ENCODE measurements at places on chromosomes 4 and X. TPM values are rescaled to one million over a fixed set of nuclear protein-coding genes. Genes with fewer than 3 reads are reported as not detected.
A peak's percentile ranks its signal among the peaks of the same experiment; 100 is the strongest.

Gene ADAM29
- total RNA-seq = not detected

DNA sequence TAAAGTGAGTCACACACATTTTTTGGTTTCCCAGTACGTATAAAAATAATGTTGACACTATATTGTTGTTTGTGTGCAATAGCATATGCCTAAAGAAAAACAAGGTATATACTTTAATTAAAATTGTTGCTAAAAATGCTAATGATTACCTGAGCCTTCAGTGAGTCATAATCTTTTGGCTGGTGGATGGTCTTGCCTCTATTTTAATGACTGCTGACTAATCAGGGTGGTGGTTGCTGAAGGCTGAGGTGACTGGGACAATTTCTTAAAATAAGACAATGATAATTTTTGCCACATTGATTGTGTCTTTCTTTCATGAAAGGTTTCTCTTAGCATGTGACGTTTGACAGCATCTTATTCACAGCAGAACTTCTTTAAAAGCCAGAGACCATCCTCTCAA lies 21.0 kb upstream of the ANXA10 start:
- H3K4me1 ChIP-seq = no peaks in the 10 kb centered on the region
- H3K27me3 ChIP-seq = no peaks in the 10 kb centered on the region
- no peaks in the 10 kb centered on the region for H3K36me3 ChIP-seq
- no peak overlapping the region for H3K27ac ChIP-seq
- DNase-seq = no peak

Gene PABPC1L2B
- not detected for total RNA-seq

- no peak overlapping the region for H3K27ac ChIP-seq
- no peaks in the 10 kb centered on the region for H3K36me3 ChIP-seq
- no peak overlapping the region for H3K4me3 ChIP-seq
- H3K4me1 ChIP-seq = no peaks in the 10 kb centered on the region
- H3K27me3 ChIP-seq = no peaks in the 10 kb centered on the region
Measured at GRCh38 chr4:134537701-134538100, 336.1 kb upstream of the PABPC4L start.

GRCh38 chr4:7198440-7199128 lies 6.2 kb downstream of the SORCS2 start:
- peaks cover 10% of the 10 kb centered on the region for H3K4me1 ChIP-seq
- peaks cover 17% of the 10 kb centered on the region for H3K27me3 ChIP-seq
- no peak overlapping the region for H3K4me3 ChIP-seq
- H3K36me3 ChIP-seq = no peaks in the 10 kb centered on the region
- DNase-seq = no peak

DNA sequence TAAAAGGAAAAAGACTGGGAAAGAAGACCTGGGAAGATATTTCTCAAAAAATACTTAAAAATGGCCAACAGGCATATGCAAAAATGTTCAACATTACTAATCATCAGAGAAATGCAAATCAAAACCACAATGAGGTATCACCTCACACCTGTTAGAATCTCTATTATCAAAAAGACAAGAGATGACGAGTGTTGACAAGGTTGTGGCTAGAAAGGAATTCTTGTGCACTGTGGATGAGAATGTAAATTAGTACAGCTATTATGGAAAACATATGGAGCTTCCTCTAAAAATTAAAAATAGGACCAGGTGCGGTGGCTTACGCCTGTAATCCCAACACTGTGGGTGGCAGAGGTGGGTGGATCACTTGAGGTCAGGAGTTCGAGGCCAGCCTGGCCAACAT lies 50.0 kb downstream of the C4orf46 start:
- H3K36me3 ChIP-seq = no peaks in the 10 kb centered on the region
- DNase-seq = no peak
- no peaks in the 10 kb centered on the region for H3K27me3 ChIP-seq

- DNase-seq = no peak
- no peaks in the 10 kb centered on the region for H3K27me3 ChIP-seq
- no peak overlapping the region for H3K4me3 ChIP-seq
- H3K4me1 ChIP-seq = no peaks in the 10 kb centered on the region
Measured at GRCh38 chrX:77658886-77659285, 127.1 kb downstream of the ATRX start.

Gene ADRA2C
- 5.7 TPM for total RNA-seq

Gene MANBA
- total RNA-seq = 29.0 TPM

Gene BCAP31
- 82.6 TPM for total RNA-seq

Gene TENM3
- total RNA-seq = 4.6 TPM

GRCh38 chr4:84498935-84499623 lies at the start of gene NKX6-1:
TSS of gene NKX6-1 (minus strand) at chr4:84499292. CDS start at chr4:84498228, 1,064 bp downstream.
- H3K27me3 ChIP-seq = peaks cover 100% of the 10 kb centered on the region
- H3K27ac ChIP-seq = no peak within 1 kb of the TSS
- no peaks in the 10 kb centered on the region for H3K36me3 ChIP-seq
- DNase-seq = no peak
- peak within 1 kb of the TSS; percentile 39 for H3K4me3 ChIP-seq

- H3K27me3 ChIP-seq = no peaks in the 10 kb centered on the region
- no peak for DNase-seq
- H3K36me3 ChIP-seq = no peaks in the 10 kb centered on the region
- no peaks in the 10 kb centered on the region for H3K4me1 ChIP-seq
- no peak overlapping the region for H3K4me3 ChIP-seq
Measured at GRCh38 chrX:30253257-30253656, 6.3 kb downstream of the MAGEB1 start.

DNA sequence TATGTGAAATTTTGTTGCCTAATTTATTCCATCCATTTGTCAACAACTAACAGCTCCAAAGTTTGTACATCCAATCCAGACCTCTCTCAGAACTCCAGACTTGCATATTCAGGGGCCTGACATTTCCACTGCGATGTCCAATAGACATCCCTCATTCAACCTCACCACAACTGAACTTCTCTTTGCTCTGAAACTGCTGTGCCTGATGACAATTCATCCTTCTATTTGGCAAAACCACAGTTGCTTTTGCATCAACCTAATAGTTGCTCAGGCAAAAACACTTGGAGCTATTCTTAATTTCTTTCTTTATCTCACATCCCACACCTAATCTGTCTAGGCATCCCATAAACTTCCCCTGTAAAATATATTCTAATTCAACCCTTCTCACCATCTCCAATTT lies 56.5 kb downstream of the ANTXR2 start:
- DNase-seq = no peak
- H3K4me1 ChIP-seq = no peaks in the 10 kb centered on the region
- peaks cover 32% of the 10 kb centered on the region for H3K36me3 ChIP-seq
- H3K27ac ChIP-seq = no peak overlapping the region
- H3K27me3 ChIP-seq = no peaks in the 10 kb centered on the region

- no peaks in the 10 kb centered on the region for H3K27me3 ChIP-seq
- DNase-seq = no peak
- H3K27ac ChIP-seq = no peak overlapping the region
- H3K4me3 ChIP-seq = no peak overlapping the region
- H3K4me1 ChIP-seq = peaks cover 58% of the 10 kb centered on the region
Measured at GRCh38 chr4:102807345-102807744, 20.0 kb downstream of the UBE2D3 start.

Gene MAB21L2
- total RNA-seq = 0.12 TPM

DNA sequence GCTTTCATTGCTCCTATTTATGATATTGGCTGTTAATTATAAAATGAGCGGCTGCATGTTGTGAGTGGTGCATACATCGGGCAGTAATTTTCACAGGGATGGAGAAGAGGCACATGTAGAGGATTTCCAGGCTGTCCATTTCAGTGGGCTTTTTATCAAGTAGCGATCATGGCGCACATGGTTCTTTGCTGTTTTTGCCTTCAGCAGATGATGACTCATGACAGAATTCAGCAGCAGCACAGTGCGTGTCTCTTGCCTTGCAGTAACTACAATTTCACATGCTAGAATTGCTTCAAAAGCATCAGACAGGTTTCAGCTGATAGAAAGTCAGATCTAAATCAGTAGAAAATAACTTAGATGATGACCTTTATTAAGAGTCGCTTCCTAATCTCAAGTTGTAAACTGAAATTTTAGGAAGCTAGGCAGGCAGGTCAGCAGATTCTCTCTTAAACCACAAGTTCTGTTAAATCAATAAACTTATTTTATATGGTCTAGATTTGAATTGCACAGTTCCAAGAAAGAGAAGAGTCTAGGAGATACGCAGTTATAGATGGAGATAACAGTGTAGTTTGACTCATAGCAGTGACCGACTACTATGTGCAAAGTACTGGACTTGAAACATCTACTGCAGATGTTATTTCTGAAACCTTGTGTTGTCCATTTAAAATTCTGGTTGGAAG lies 35.8 kb downstream of the LRP2BP start:
- H3K27ac ChIP-seq = no peak overlapping the region
- no peaks in the 10 kb centered on the region for H3K36me3 ChIP-seq
- no peaks in the 10 kb centered on the region for H3K4me1 ChIP-seq

Gene CORIN
- total RNA-seq = 50.9 TPM

Gene PPARGC1A
- total RNA-seq = 94.8 TPM
